ENCODE measurements at places on chromosomes 3 and 15.
A peak's percentile ranks its signal among the peaks of the same experiment; 100 is the strongest.

GRCh38 chr3:146561879-146562278 lies 17.5 kb upstream of the PLSCR1 start:
- DNase-seq: no peak

DNA sequence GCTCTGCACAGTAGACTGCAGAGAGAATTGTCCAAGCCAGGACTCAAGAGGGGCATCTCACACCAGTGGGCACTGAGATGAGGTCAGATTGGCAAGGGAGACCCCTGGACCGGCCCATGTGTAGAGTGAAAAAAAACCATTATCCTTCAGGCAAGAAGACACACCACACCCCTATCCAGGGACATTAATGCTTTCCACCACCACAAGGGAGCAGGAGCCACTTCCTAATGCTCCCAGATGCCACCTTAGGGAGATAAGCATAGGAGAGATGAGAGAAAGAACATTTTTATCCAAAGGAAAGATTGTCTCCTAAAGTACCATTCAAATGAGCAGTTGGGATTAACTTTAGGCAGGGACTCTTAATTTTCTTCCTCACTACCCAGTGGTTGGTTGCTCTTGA lies 109.6 kb upstream of the PTX3 start:
- DNase-seq: no peak

DNA sequence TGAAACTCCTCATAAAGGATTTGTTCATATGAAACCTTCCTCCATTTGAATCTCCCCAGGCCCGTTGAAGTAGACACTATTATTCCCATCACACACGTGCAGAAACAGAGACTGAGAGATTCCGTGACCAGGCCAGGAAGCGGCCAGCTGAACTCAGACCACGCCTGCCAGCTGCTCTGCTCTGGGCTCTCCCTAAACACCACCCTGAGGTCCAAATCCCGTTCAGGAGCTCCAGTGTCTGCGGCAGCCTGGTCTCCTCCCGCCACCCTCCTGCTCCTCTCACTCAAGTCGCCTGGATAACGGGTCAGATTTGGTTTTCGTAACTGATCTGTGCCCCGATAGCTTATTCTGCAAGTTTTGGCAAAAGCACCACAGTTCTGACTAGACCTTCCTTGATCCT lies 53.6 kb upstream of the SNRPA1 start:
- no peak for DNase-seq

- peak; percentile 48 for DNase-seq
Measured at GRCh38 chr3:160150525-160150924, 74.7 kb upstream of the C3orf80 start.

GRCh38 chr15:50381438-50381837 lies 26.4 kb upstream of the GABPB1 start:
- no peak for DNase-seq

DNA sequence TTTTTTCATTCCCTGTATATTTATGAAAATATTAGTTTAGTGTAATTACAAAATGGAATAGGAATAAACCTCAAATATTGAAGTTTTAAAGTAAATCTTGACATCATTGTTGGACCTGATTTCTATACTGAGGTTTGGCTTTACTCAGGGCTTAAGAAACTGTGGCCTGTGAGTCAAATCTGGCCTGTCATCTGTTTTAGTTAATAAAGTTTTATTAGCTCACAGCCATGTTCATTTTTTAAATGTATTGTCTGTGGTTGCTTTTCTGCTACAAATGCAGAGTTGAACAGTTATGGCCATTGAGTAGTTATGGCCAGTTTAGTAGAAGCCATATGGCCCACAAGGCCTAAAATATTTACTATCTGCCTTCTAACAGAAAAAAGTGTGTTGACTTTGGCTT lies 80.7 kb downstream of the DIPK2A start:
- DNase-seq: no peak

GRCh38 chr3:111652492-111653180 lies 57.5 kb upstream of the ZBED2 start:
- no peak for DNase-seq

DNA sequence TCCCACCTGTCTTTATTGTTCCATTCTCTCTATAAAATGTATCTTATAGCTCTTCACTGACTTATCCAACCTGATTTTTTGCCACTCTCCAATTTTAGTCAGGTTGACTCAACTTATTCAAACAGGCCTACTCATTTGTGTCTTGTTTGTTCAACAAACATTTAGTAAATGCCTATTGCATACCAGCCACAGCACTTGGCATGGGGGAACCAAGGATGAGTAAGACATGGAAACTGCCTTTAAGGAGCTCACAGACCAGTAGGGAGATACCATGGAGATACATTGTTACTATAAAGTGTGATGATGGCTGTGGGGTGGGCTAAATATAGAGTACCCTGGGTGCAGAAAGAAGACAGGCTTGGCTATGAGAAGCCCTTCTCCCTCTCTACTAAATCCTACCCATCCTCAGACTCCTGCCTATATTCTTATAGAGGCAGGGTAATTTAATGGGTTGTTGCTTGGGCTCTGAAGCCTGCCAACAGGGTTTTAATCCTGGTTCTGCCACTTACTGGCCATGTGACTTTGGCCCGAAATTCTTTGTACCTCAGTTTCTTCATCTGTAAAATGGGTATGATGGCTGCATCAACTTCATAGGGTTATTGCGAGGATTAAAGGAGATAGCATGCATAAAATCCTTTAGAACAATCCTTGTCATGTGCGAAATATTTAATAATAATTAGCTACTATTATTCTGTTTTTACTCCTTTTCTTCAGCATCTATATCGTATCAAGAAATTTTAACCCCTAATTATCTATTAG lies 348.5 kb upstream of the UMPS start:
- DNase-seq: no peak

DNA sequence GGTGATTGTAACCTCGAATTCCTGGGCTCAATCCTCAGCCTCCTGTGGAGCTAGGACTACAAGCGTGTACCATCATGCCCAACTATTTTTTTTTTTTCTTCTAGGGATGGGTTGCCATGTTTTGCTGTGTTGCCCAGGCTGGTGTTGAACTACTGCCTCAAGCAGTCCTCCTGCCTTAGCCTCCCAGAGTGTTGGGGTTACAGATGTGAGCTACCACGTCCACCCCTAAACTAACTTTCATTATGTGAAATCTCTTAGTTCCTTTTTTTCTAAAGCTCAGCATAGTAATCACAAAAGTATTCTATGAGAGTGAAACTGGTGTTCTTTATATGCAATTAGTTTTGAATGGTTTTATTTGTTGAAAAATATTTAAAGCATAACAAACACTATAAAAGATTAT lies 92.1 kb downstream of the XRN1 start:
- DNase-seq: no peak

- DNase-seq: no peak
Measured at GRCh38 chr15:48584812-48585563, 60.5 kb downstream of the FBN1 start.

DNA sequence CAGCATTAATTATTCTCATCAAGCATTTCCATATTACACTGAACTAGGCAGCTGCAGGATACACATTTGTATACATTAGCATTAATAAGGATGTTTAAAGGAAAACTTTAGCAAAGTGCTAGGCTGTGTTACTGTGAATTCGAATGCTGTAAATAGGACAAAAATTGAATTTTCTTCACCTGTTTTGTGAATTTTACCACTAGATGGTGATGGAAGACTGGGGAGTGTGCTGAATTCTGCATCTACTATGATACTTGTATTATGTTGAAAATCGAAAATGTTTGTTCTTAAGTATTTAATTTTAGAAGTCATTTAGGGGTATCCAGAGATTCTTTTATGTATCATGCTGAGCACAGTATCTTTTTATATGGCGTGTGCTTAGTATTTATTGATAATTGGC lies 12.3 kb upstream of the P2RY14 start:
- DNase-seq: peak; percentile 41

- DNase-seq: no peak
Measured at GRCh38 chr3:194184265-194184751, 48.4 kb downstream of the HES1 start.

- no peak for DNase-seq
Measured at GRCh38 chr3:185041540-185041939, 111.3 kb downstream of the C3orf70 start.

DNA sequence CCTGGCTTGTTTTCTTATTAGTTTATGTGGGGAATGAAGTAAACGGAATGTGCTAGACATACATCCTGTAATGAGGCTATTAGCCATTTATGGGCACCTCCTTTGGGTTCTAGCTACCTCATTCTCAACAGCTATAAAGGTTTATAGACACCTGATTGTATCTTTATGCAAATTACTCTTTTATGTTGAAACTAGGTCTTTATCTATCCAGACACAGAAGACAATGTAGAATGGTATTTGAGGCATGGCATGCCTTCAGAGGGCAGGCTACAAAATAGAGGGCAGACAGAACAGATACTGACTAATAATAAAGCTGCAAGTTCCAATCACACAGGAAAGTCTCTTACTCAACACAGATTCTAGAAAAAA lies 27.1 kb downstream of the TBC1D2B start:
- DNase-seq: no peak

Data from fibroblast of skin of right quadriceps (primary cell).